ENCODE measurements at places on chromosomes 5 and 9. TPM values are rescaled to one million over a fixed set of nuclear protein-coding genes. Genes with fewer than 3 reads are reported as not detected.
A peak's percentile ranks its signal among the peaks of the same experiment; 100 is the strongest.

GRCh38 chr5:38367410-38367809 is 109.1 kb downstream of the EGFLAM start:
- no peak overlapping the region for H3K4me3 ChIP-seq
- H3K27ac ChIP-seq = no peak overlapping the region
- DNase-seq = no peak
- no peaks in the 10 kb centered on the region for H3K4me1 ChIP-seq
- no peaks in the 10 kb centered on the region for H3K36me3 ChIP-seq

DNA sequence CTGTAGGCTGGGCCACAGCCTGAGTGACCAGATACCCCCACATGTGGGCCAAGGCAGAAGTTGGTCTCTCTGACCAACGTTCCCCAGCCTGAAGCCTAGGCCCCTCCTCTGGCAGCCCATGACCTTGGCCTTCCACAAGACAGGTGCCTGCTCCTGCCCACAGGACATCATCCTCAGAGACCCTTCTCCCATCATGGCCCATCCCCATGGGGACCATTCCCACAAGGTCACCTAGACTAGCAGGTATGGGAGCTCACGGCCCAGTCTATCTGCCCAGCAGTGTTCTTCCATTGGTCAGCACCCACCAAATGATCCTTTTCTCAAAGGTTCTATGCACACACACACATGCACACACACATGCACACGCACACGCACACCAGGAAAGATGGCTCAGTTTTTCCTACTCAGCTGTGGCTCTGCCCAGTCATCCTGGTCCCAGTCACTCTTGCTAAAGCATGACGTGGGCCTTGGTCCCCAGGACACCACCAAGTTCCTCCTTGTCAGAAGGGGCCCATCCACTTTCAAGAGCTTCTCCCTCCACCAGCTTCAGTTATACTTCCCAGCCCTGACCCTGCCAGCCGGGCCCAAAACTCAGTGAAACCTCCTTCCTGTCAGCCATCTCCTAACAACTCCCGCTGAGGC is 65.4 kb downstream of the PAX5 start:
- H3K27me3 ChIP-seq = no peaks in the 10 kb centered on the region
- no peaks in the 10 kb centered on the region for H3K36me3 ChIP-seq
- H3K27ac ChIP-seq = no peak overlapping the region
- no peaks in the 10 kb centered on the region for H3K4me1 ChIP-seq

DNA sequence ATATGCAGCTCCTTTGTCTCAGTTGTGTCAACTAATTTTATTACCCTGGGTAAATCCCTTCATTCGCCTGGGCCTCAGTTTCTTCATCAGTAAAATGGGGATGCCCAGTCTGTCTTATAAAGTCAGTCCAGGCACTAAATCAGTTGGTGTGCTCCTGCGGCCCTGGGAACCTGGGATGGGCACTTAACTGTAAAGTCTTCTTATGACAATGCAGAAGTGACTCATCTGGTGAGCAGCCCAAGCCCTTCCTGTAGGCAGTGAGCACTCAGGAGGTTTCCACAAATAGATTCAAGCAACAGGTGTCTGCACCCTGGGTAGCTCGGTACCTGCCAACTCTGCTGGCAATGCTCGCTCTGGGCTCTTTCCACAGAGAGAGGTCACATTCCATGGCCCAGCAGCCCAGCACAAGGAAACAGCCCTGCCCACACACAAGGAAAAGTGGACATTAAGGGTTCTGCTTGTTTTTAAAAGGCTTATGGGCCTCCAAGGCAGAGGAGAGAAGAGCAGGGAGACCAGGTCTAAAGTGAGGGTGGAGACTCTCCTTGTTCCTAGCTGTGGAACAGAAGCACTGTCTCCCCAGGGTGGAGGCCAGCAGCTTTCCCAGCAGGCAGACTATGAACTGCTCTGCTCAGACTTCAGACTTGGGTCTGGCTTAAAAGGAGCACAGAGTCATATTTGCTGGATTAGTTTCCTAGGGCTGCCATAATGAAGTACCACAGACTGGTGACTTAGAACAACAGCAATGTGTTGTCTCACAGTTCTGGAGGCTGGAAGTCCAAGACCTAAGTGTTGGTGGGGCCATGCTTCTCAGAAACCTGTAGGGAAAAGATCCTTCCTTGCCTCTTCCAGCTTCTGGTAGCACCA is 89.7 kb upstream of the ADRA1B start:
- no peak overlapping the region for H3K27ac ChIP-seq
- no peaks in the 10 kb centered on the region for H3K4me1 ChIP-seq
- H3K27me3 ChIP-seq = no peaks in the 10 kb centered on the region
- no peak for DNase-seq
- H3K4me3 ChIP-seq = no peak overlapping the region

DNA sequence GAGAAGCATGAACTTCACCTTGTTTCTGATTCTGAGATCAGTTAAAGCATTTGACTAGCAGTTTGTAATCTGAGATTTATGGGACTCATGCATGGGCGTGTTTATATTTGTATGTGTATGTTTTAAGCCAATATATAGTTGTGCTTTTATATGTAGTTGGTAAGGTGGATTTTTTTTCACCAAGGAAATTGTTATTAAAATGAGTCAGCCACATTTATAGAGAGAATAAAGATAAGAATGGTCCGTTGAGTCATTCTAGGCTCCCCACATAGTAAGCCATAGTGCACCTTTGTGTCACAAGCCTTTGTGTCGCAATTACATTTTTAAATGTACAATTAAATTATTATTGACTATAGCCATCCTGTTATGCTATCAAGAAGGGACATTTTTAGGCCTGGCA is 89.0 kb downstream of the NLN start:
- H3K4me3 ChIP-seq = no peak overlapping the region
- H3K4me1 ChIP-seq = no peaks in the 10 kb centered on the region
- no peak for DNase-seq
- H3K27me3 ChIP-seq = no peaks in the 10 kb centered on the region
- H3K36me3 ChIP-seq = no peaks in the 10 kb centered on the region

The WDR38 gene
- total RNA-seq = not detected

The PALM2AKAP2 gene
- total RNA-seq = 2.9 TPM

The XPA gene
- 29.9 TPM for total RNA-seq

The GABRA1 gene
- not detected for total RNA-seq

The PDCD1LG2 gene
- total RNA-seq = 2.8 TPM

- no peaks in the 10 kb centered on the region for H3K4me1 ChIP-seq
- no peak overlapping the region for H3K4me3 ChIP-seq
- no peaks in the 10 kb centered on the region for H3K27me3 ChIP-seq
These were observed 20.2 kb downstream of the SLC12A7 start for GRCh38 chr5:1091632-1092031.

DNA sequence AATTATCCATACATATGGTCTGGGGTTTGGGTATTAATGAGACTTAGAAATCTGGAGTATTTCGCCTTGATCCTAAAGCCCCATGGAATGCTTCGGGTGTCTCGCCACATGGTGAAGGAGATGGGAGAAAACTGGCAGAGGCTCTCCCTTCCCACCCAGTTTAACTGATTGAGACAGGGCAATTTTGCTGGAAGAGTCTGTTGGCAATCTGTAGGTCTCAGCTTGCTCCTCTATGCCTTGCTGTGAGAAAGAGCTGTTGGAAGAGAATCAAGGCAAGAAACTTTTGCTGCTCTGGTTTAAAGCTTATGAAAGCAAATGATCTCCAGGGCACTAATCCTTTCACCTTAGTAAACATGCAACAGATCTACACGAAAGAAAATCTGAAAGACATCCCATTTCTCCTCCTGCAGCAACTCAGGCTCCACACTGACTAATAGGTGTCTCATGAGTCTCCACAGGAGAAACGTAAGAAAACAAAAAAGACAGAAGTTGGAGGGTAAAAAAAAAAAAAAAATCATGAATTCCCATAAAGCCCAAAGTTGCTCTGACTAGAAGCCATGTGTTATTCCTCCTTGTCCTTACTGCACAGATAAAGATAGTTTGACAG is 369.9 kb downstream of the EFNA5 start:
- H3K4me3 ChIP-seq = no peak overlapping the region
- no peak for DNase-seq
- H3K27ac ChIP-seq = no peak overlapping the region

DNA sequence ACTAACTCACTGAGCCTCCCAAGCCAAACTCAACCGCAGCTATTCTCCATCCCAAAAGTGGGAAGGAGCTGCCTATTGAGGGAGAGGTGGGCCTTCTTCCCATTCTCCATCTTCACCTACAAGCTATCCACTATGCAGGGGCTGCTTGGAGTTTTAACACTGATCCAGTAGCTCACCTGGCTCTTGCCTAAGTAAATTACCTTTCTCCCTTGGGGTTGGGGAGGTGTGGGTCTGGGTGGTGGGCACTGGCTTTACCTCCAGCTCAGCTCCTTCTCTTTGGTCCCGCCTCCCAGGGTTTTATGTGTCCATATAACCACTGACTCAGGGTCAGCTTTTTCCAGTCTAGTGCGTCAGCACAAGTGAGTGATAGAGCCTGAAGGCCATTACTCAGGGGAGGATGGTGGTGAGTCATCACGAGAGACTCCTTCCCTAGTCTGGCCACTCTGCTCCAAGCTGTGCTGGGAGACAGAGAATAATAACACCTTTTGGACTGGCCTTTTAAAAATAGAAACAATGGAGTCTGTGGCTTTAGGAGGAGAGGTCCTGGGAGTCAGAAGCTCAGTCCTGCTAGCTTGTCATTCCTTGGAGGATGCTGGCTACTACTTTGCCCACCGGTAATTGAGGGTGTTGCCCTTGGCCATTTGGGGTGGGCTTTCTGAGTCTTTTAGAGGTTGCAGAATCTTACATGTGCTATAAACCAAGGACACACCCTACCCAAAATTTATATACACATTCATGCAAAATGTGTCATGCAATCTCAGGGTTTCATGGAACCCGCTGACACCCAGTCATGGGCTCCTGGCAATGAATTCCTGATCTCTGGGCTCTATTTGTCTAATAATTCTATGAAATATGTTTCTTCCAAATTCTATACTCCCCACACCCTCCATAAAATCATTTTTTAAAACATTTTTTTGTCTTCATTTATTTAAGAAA is 35.6 kb upstream of the ATP6V1G1 start:
- peak; percentile 68 for DNase-seq
- H3K36me3 ChIP-seq = no peaks in the 10 kb centered on the region
- peak overlapping the region; percentile 24 for H3K27ac ChIP-seq
- peaks cover 12% of the 10 kb centered on the region for H3K4me1 ChIP-seq

The FBP1 gene
- 8.2 TPM for total RNA-seq

The CCIN gene
- not detected for total RNA-seq

DNA sequence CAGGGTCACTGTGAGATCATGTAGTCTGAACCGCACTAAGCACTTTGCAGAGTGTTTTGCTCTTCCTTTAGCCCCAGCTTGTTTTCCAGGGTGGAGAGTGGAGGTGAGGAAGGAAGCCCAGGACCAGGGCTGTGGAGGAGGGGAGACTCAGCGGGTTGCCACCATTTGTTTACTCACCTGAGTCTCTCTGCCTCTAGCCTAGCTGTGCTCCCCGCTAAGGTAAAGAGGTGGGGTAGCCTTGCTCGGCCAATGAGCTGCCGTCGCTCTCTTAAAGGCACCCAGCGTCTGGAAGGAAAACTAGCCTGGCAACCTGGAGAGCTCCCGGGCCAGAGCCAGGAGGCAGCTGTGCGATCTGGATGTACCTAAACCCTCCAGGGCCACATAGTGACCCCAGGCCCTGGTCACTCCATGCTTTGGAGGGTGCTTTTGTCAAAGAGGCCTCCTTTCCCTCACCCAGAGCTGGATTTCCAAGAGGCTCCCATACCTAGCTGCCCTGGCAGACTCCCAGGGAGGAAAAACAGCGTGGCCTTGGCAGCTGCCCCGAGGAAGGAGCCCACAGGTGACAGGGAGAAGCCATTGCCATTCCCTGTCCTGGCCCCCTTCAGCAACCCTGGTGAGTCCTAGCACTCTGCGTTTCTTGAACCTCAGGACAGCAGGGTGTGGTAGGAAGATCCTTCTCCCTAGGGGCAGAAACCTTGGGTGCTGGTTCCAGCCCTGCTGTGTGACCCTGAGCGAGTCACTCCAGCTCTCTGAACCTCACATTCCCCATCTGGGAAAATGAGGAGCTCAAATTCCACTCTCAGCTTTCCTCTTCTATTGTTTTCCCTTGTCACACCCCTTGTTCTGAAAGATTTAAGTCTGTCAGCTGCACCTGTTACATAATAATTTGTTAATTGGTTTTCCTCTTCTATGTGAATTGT is 42.4 kb upstream of the LARP1 start:
- H3K27ac ChIP-seq = peak overlapping the region; percentile 14
- H3K36me3 ChIP-seq = no peaks in the 10 kb centered on the region
- H3K4me3 ChIP-seq = no peak overlapping the region
- peak; percentile 56 for DNase-seq
- H3K4me1 ChIP-seq = peaks cover 12% of the 10 kb centered on the region

The IL13 gene
- not detected for total RNA-seq

GRCh38 chr9:131744171-131744719 is 4.4 kb upstream of the RAPGEF1 start:
- no peak for DNase-seq
- H3K4me1 ChIP-seq = no peaks in the 10 kb centered on the region
- no peaks in the 10 kb centered on the region for H3K27me3 ChIP-seq

DNA sequence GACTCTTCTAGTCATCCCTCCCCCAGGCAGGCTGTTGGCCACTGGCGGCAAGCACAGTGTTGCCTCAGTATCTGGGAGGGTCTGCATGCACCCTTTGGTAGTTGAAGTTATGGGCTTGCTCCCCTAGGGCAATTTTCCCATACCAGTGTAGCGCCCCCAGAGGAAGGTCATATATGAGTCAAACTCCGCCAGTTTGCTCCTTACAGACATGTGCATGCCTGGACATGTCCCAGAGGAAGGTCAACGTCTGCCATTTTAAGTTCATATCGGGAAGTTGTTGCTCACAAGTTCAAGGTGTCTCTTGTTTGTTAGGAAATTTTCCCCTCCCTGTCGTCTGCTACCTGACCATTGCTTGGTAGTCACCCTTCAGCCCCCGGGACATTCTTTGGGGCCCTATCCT is 51.3 kb upstream of the MROH2B start:
- DNase-seq = no peak
- no peaks in the 10 kb centered on the region for H3K4me1 ChIP-seq
- H3K36me3 ChIP-seq = no peaks in the 10 kb centered on the region
- no peaks in the 10 kb centered on the region for H3K27me3 ChIP-seq
- H3K4me3 ChIP-seq = no peak overlapping the region

DNA sequence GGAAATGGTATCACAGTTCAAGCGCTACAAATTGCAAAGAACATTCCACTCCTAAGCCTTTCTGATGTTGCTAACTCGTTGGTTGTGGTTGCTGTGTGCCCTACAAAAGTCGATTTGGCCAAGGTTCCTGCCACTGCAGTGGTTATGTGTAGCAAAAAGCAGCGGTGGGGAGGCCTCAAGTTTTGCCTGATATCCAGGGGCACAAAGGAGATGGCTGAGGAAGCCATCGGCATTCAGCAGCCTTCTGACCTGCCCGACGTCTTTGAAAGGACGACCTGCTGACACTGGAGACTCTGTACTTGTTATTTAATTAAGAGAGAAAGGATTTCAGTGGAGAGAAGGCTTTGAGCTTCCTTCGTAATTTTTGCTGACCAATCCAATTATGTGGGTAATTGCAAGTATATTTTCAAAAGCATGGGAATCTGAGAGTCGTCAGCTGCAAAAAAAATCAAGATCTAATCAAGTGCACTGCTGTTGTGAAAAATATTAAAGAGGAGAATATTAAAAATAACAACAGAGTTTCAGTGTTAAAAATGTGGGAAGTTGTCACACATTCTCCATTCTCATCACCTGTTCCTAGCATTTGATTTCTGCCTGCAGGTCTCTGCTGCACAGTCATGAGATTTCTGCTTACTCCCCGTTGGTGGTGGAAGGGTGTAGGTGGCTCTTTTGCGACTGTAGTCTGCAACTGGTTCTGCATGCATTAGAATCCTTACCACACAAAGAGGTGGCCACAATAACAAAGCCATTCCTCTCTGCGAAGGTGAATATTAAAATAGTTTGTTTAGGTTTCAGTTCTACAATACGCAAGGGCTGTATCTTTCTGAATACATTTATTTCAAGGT is 319.2 kb downstream of the IRX2 start:
- DNase-seq = no peak
- H3K27me3 ChIP-seq = no peaks in the 10 kb centered on the region
- H3K4me1 ChIP-seq = no peaks in the 10 kb centered on the region
- H3K4me3 ChIP-seq = no peak overlapping the region
